SJCRH30 (cell line): ENCODE measurements at places on chromosomes 2 and 18. TPM values are rescaled to one million over a fixed set of nuclear protein-coding genes. Genes with fewer than 3 reads are reported as not detected.

The PNO1 gene
- total RNA-seq: 48.8 and 50.3 TPM in 2 replicates

The DES gene
- total RNA-seq: 331 and 376 TPM in 2 replicates

The NOSTRIN gene
- 0.28 and 0.40 TPM in 2 replicates for total RNA-seq

The SERPINB7 gene
- total RNA-seq: not detected in 2 replicates

The CMPK2 gene
- total RNA-seq: not detected in 2 replicates

The RNU2-63P gene
- total RNA-seq: not detected in 2 replicates
